ENCODE measurements at places on chromosomes 12 and 14.
A peak's percentile ranks its signal among the peaks of the same experiment; 100 is the strongest.

- DNase-seq: peak; percentile 69
These were observed 35.4 kb upstream of the SPPL3 start for GRCh38 chr12:120939523-120939922.

DNA sequence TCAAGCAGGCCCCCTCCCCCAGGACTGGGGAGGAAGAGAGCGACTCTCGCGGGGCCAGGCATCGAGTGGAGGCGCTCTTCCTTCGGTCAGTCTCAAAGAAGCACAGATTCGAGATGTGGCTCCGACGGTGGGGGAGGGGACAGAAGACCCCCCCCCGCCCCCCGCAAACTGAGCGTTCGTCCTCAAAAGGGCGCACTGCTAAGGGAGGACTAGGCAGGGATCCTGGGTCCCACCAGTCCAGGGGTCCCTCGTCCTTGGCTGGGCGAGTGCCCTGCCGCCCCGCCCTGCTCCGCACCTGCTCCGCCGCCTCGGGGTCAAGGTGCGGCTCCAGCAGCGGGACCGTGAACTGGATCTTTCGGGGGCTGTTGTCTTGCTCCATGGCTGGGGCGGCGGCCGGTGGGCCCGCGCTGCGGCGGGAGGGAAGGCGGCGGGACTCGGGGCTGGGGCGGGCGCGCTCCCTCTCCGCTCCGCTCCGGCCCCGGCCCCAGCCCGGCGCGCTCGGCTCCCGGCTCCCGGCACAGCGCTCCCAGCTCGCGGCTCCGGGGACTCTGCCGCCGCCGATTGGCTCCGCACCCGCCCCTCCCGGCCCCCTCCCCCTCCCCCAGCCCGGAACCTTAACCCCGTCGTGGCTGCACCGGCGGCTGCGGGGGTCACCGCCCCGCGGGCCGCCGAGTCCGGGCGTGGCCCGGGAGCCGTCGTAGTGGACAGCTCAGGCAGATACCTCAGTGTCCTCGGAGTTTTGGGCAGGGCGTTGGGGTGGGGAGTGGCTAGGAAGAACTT, at the start of gene PPP1R1A:
Gene PPP1R1A, minus strand, starts transcription at position 550 of the 780 bp plus-strand sequence. Its CDS starts 171 bp downstream, at position 379.
- DNase-seq: peak; percentile 69

- DNase-seq: no peak
These were observed 61.5 kb downstream of the TMEM30B start for GRCh38 chr14:61219673-61220072.

- no peak for DNase-seq
These were observed 43.0 kb downstream of the GLRX5 start for GRCh38 chr14:95577870-95578269.

GRCh38 chr12:12194206-12194605, 72.6 kb downstream of the LRP6 start:
- DNase-seq: no peak

DNA sequence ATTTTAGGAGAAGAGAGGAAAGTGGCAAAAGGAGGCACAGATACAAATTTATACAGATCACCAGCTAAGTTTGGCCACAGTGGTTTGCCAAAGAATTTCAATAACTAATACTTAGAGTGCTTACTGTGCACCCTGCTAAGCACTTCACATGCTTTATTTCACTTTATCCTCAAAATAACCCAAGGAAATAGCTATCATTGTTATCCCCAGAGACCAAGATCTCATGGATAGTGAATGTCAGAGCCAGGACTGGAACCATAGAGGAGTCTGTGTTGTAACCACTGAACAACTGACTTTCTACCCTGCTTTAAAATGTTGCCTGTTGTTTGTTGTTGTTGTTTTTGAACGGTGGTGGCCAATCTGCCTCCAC, 1.3 kb upstream of the TCP11L2 start:
- no peak for DNase-seq

GRCh38 chr12:12483438-12483837, 79.2 kb downstream of the DUSP16 start:
- DNase-seq: no peak

- DNase-seq: no peak
These were observed 11.6 kb downstream of the CAPZA3 start for GRCh38 chr12:18749386-18749957.

DNA sequence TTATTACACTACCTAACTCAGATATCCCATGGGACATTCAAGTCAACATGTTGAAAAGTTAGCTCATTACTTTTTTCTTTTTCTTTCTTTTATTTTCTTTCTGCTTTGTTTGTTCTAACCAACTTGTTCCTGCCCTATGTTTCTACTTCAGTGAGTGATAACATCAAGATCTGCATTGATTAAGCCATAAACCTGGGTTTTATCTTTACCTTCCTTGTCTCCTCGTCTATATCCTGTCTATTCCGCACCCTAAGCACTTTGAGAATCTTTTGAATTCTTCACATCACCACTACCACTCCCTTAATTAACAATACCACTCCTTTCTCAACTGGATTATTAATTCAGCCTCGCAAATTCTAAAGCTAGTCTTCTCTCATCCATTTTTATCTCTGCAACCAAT, 81.9 kb upstream of the AVPR1A start:
- no peak for DNase-seq

- peak; percentile 52 for DNase-seq
These were observed 1.5 kb downstream of the FLVCR2 start for GRCh38 chr14:75579882-75580281.

GRCh38 chr14:26081043-26081442, 516.8 kb downstream of the NOVA1 start:
- no peak for DNase-seq

GRCh38 chr14:104929268-104930230, 4.9 kb downstream of the PLD4 start:
- no peak for DNase-seq

- no peak for DNase-seq
These were observed 6.7 kb upstream of the DNAAF2 start for GRCh38 chr14:49641697-49642129.

- no peak for DNase-seq
These were observed 144.4 kb downstream of the SEC23A start for GRCh38 chr14:38958589-38958988.

DNA sequence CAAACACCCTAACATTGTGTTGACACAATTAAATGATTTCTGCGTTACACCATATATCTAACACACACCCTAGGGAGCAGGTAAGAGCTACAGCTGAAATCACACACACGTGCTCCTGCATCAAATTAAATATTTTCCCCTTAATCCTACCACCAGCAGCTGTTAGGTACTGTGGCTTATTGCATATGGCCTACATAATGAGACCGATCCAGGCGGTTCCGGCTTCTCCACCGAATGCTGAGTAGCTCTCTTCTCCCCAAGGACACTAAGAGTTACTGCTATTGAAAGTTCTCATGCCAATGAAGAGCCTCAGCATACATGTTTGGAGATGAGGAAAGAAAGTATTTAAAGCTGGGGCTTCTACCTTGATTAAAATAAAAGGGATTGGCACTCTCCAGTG, 472.2 kb upstream of the STXBP6 start:
- DNase-seq: no peak

- no peak for DNase-seq
These were observed 39.2 kb downstream of the CDK17 start for GRCh38 chr12:96361074-96361473.

GRCh38 chr12:48828293-48828692, 10.0 kb downstream of the CACNB3 start:
- no peak for DNase-seq
